Hindlimb muscle (tissue), 1 donor: ENCODE measurements at places on chromosomes 2 and 18.

GRCh38 chr2:239339726-239340601 lies 60.9 kb downstream of the HDAC4 start:
- no peak for DNase-seq

GRCh38 chr18:31116853-31117595 lies 14.8 kb upstream of the DSC2 start:
- no peak for DNase-seq

GRCh38 chr2:158042245-158042644 lies 59.4 kb upstream of the UPP2 start:
- no peak for DNase-seq

DNA sequence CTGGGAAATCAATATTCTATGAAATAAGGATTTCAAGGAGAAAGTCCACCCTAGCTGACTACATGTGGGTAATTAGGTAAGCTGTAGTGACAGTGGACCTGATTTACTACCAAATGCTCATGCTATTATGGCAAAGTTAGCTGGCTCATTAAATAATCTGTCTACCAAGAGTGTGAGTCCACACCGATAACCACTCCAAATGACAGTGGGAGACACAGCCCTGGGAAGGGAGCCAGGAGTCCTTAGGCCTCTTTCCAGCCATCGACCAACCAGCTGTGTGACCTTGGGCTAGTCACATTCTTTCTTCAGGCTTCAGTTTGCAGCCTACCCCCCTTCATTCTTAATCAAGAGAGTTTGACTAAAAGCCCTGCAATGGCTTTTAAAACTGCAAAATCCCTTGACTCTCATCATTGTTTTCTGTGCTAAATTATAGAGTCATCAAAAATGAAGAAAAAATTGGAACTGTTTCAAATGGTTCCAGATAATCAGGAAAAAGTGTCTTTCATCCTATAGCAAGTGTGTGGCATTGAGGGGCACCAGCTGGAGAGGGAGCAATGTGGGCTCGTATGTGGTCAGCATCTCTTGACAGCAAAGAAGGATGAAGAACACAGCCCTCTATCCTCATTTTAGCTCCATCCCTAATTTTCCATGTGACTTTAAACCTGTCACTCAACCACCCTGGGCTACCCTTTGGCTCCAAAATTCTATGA lies 45.6 kb upstream of the SLC14A2 start:
- no peak for DNase-seq

- no peak for DNase-seq
Measured at GRCh38 chr2:201730651-201731285, 32.3 kb upstream of the MPP4 start.

GRCh38 chr2:110101901-110102803 lies 13.5 kb downstream of the MALL start:
- DNase-seq, result no peak

GRCh38 chr2:68309426-68309825 lies 10.3 kb downstream of the CNRIP1 start:
- DNase-seq, result no peak

DNA sequence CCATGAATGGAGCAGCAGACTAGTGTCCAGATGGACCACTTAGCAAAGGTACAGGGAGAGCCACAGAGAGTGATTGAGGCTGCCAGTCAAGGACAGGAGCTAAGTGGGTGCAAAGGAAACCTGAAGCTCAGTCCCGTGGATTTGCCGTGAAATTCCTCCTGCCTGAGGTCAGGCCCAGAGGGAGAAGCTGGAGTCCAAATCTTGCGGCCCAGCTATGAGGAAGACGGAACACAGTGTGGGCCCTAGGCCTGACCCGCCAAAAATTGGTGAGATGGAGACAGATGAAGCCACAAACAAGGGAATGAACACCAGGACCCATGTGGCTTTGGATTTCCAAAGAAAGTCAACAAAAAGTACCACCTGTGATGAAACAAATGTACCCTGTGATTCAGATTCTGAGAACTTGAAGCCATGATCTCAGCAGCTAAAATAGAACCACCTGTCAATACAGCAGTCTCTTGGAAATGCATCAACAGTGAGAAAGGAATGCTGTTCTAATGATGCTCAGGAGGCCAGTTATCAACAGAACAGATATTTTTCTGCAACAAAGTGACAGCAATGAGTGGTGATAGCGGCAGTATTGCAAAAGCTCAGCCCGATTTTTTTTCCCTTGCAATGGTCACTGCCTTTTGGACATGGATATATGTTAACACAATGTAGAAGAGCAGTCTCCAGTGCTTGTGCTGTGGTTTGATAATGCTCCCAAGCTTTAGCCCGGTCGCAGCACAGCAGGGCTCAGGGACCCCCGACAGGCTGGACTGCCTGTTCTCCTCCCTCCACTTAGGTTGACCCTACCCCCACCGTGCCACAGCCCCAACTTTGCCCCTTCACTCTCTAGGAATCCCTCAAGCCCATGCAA lies 10.7 kb downstream of the COL6A3 start:
- no peak for DNase-seq

DNA sequence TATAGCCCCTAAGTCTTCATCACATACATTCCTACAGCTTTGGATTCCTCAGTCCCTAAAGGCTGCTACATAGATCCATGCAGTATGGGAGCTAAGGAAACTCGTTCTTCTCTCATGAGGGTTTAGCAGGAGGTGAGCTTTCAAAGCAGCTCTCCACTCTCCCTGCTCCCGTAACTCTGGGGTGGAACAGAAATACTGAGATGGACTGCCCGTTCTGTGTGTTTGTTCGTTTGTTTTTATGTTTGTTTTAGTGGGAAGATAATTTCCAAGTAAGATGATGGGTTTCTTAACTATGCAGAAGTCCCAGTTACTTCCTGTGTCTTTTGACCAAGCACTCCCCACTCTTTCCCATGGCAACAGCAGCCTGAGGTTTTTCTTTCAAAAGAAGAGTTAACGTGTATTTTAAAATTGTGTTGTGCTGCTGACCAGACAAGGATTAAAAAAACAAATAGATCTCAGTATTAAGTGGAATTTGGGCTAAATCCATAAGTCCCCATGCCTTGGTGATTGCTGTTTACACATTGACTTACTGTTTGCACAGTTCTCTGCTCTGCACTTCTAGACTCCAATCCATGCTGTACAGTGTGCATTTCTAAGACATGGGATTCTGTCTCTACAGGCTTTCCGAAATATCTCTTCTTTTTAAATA lies 156.4 kb upstream of the SH3BP4 start:
- DNase-seq, result no peak

GRCh38 chr2:64338910-64339500 lies 115.0 kb upstream of the LGALSL start:
- no peak for DNase-seq

- no peak for DNase-seq
Measured at GRCh38 chr2:66324909-66325528, 109.9 kb upstream of the MEIS1 start.

DNA sequence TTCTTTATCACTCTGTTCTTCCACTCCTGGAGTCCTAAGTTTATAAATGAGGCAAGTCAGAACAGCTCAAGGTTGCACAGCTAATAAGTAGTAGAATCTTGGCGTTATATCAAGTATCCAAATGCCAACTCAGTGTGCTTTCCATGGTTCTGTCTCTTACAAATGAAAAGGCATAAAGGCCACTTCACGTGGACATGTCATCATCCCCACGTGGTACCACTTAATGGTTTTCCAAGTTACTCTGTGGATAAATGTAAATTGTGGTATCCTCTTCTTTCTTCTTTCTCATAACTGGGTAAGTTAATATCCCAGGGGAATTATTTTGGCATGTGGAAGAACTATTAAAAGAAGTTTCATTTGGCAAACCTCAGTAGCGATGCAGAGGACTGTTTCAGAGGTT lies 131.5 kb upstream of the L3MBTL4 start:
- DNase-seq, result no peak

DNA sequence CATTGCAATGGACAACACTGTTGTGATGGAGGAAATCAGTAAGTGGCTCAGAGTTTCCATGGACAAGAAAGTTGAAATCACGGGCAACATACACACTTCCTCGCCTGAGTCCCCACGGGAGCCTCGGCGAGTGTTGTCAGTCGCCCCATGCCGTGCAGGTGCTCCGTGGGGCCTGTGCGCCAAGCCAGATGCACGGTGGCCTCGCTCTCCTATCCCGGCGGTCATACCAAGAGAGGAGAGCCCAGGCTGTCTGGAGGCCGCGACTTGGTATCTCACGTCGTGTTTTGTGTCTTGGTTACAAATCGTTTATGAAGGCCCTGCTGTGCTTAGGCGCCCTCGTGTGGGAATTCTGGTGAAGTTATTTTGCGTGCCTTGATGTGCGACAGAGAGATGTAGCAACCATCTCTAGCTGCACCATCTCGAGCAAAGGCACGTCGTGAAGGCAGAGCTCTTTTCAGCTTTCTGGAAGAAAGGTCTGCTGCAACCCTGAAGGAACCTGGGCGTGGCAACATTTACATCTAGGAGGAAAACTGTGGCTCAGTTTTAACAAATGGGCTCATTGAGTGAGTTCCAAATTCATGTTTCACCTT lies 21.8 kb downstream of the ATG4B start:
- DNase-seq, result peak; percentile 61

GRCh38 chr2:143934626-143935481 lies 585.1 kb downstream of the ZEB2 start:
- no peak for DNase-seq

- DNase-seq, result peak; percentile 89
Measured at GRCh38 chr18:11149441-11150270, at the start of gene PIEZO2. TSS of gene PIEZO2 (minus strand) at chr18:11149569. CDS start at chr18:11148588, 981 bp downstream.

DNA sequence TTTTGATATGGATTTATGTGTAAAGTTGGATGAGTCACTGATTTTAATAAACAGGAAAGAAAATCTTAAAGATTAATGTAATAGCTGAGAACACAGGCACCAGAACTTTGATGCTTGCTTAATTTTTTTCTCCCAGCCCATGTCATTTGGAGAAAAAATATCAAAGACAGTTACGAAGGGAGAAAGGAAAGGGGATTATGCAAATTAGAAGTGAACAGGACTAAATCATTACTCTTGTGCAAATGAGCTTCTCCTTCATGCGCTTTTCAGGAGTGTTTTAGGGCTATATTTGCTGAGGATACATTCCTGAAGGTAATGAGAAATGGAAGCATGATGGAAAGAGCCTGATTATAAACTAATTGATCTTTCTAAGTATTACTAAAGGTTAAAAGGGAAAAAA lies 28.9 kb downstream of the NABP1 start:
- no peak for DNase-seq

DNA sequence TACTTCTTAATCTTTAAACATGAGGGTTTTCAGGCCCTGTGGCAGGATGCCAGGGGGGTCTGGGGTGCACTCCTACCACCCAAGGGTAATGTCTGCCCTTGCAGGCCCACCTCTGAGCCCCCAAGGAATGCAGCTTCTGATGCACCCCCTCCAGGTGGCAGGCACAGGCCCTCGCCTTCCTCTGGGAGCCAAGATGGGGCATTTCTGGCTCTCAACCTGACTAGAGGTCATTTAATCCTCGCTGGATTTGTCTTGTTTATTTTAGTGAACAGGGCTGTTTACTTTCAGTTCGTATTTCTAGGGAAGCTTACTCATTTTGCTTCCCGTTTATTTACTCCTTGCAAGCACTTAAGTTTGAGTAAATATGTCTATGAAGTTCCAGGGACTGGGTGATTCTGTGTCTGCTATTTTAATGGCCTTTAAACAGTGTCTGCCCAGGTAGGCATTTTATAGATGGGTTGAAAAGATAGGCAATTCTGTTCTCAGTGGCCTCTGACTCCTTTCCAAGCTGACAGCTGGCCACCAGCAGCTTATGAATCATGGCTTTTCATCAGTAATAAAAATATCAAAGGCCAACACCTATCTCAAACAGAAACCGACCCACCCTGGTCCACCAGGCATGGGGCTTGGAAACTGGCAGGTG lies 11.1 kb upstream of the DNPEP start:
- no peak for DNase-seq

DNA sequence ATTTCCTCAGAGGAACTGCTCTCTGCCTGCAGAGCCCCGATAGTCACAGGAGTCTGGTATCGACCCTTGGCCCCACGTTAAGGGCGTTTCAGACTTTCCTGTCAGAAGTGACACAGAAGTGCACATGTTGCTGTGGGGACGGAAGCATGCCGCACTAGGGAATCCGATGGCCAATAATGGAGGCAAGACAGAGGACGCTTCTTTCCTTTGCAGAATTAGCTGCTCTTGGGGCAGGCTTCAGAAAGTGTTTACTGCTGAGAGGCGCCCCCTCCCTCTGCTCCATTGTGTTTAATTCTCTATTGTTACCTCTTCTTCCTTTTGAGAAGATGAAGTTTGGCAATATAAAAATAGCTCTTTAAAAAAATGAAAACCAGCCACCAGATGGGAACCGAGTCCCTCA lies 118.6 kb upstream of the EML6 start:
- DNase-seq, result no peak

DNA sequence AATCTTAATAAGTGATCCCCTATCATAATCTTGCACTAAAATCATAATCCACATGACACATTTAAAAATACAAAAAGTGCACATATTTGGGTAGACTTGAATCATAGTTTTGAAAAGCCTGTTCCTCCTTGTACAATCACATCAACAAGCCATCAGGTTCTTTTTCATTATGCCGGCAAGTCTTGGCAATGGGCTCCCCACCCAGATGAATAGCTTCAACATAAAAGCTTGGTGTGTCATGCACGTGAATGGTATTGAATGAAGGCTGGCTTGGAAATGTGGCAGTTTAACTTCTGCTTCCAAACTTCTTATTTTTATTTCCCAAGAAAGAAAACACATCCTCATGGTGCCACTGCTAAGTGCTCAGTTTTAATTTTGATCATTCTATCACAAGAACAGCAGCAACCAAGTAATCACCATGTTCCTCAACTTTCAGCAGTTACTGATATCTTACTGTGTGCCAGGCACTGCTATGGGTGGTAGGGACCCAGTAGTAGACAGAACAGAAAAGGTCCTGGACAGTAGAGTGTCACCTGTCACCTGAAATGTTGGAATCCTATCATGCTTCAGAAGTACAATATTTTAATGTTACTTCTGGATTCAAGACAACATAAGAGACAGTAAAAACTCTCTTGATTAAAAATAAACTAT lies 89.9 kb downstream of the AP1S3 start:
- DNase-seq, result no peak

DNA sequence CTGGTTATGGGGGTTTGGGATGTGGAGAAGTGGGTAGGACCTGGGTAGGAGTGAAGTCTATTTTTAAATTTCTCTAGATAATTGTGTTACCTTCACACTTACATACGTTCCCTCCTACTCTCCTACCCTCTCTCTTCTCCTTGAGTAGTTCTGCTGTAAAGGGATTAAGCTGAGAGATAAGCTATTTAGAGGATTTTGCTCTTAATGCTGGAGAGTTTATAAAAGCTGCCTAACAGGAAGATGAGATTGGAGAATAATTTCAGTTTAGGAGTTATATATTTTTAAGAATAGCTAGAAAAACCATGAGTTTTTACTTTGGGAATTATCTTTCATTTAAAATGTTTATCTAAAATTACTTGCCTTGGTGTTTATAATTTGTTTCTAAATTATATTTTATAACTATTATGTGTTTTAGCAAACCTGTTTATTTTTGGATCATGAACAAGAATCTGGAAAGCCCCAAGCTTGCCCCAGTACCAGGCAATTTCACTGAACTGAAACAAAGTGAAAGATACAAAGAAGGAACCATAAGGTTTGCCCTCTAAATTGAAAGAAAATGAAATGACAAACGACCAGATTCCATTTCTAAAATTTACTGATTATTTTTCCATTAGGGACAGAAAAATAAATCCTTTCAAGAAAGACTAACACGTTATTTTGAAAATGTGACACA lies 101.5 kb downstream of the ZNF532 start:
- no peak for DNase-seq
